ENCODE measurements at places on chromosomes 7 and 10.

- no peak for DNase-seq
Observed at GRCh38 chr7:14806891-14807290, 95.7 kb downstream of the DGKB start.

- DNase-seq: no peak
Observed at GRCh38 chr10:130282492-130283218, 146.5 kb downstream of the GLRX3 start.

GRCh38 chr7:460374-461116, 59.1 kb downstream of the PDGFA start:
- DNase-seq: no peak

DNA sequence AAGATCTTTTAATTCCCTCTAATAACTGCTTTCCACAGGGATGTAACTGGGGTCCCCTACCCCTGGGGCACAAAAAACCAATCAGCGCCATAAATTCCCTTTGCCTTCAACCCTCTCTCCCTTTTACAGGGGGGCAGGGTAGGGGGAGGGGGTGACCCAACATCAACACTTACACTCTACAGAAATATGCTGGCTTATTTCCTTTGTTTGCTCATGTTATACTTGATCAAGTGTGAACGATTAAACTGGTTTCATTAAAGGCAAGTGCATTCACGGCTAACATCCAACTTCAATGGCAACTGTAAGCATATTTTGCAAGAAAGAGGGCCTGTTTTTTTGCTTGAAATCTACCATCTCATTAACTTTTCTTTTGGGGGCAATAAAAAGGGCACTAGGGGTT, 2.9 kb downstream of the CTBP2 start:
- DNase-seq: no peak

DNA sequence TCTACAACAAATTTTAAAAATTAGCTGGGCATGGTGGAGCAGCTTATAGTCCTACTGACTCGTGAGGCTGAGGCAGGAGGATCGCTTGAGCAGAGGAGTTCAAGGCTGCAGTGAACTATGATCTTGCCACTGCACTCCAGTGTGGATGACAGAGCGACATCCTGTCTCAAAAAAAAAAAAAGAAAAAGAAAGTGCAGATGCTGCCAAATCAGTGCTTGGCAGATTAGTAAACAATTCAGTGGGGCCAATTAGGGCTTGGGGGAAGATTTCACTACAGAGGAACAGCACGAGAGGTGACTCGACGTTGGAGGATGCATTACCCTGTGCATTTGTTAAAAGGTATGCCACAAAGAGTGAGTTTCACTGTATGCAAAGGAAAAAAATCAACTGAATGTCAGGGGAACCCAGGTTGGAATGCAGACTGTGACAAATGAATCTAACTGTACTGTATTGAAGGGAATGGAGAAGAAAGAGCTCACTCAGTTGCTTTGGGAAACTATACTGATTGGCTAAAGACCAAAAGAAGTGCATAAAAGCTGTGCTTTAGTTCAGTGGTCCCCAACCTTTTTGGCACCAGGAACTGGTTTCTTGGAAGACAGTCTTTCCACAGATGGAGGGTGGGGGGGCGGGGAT, 31.6 kb downstream of the GARIN1A start:
- DNase-seq: no peak

- no peak for DNase-seq
Observed at GRCh38 chr10:57993302-57993701, 274.4 kb downstream of the IPMK start.

DNA sequence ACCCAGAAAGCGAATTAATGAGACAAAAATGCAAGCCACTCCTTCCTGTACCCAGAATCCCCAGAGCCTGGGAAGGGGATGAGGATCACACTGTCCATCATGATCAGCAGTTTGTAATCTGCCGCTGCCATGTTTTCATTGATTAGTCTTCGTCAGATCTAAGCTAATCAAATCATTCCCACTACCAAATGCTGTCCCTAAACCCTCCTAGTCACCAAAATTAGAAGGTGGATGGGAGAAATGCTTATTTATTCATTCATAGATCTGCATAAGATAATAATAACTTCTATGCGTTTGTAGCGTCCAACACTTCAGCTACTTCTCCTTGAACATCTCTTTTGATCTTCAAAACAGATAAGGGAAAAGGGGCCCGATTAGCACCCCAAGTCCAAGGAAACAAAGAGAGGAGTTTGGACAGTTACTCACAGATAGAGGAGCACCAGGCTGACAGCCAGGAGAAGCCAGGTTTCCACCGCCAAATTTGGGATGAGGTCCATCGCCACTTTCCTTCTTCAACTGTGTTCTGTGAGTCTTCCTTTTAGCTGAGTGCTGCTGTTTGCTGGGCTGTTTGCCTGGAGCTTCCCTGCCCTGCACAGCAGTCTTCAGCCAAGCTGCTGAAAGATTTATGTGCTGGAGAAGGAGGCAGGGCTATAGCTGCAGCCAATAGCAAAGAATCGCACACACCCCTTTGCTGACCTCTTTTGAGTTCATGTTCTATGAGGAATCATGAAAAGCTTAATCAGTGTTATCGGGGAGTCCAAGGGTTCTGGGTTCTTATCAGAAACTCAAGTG, at the start of gene CYP3A5:
Gene CYP3A5 (minus strand): TSS at position 597 of the 792 bp plus-strand sequence. CDS start 100 bp downstream, at position 497.
- DNase-seq: no peak

GRCh38 chr7:115096262-115096661, 174.4 kb downstream of the MDFIC start:
- DNase-seq: no peak

DNA sequence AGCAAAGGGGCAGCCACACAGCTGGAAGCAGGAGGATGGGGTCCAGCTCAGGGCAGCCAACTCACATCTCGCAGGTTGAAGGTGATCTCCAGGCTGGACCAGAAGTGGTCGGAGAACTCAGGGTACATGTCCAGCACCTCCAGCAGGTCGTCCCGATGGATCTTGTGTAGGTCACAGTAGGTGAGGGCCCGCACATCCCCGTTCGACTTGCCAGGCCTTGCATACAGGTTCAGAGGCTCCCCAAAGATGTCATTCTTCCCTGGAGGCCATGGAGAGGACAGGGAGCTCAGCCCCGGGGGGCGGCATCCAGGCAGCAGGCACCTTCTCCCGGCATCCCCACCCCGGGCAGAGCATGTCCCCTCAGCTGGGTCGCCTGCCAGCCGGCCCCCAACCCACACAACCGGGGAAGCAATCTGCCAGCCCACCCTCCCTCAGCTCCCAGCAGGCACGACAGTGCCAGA, 29.3 kb downstream of the KCNH2 start:
- DNase-seq: no peak

DNA sequence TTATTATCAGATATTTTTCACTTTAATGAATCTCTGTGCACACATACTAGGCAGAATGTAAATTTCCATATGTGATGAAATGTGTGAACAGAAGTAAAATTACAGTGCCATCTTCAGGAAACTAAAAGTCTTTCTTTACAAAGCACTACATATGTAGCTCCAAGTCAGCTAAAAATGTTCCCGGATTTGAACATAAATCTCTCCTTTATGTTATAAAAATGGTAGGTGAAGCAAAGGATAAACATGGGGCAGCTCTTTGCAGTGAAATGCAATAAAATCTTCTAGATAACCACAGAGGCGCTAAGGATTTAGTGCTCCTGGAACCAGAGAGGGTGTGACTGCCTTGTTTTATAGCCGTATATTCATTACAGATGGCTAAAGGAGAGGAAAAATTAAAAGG, 104.9 kb upstream of the C7orf33 start:
- no peak for DNase-seq

- no peak for DNase-seq
Observed at GRCh38 chr10:30029164-30029871, 30.1 kb downstream of the JCAD start.

DNA sequence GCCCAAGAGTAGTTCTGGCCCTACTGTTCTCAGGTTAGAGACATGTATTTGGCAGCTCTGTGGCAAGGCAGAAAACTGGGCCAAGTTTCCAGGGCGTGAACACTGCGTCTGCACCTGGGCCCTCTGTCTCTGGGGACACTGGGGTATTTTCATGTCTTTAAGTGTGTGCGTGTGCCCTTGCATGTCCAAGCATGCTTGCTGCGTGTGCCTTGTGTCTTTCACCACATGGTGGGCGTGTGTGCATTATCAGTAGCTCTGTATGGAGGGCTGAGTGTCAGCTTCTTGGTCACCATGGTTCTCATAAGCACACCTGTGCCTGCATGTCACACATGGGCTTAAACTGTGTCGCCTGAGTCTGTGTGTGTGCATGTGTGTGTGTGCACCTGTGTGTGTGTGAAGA, 69.3 kb downstream of the HIPK2 start:
- DNase-seq: no peak

GRCh38 chr10:24008164-24009091, 200.5 kb upstream of the KIAA1217 start:
- no peak for DNase-seq

GRCh38 chr10:21989453-21990154, 13.9 kb downstream of the DNAJC1 start:
- DNase-seq: no peak

DNA sequence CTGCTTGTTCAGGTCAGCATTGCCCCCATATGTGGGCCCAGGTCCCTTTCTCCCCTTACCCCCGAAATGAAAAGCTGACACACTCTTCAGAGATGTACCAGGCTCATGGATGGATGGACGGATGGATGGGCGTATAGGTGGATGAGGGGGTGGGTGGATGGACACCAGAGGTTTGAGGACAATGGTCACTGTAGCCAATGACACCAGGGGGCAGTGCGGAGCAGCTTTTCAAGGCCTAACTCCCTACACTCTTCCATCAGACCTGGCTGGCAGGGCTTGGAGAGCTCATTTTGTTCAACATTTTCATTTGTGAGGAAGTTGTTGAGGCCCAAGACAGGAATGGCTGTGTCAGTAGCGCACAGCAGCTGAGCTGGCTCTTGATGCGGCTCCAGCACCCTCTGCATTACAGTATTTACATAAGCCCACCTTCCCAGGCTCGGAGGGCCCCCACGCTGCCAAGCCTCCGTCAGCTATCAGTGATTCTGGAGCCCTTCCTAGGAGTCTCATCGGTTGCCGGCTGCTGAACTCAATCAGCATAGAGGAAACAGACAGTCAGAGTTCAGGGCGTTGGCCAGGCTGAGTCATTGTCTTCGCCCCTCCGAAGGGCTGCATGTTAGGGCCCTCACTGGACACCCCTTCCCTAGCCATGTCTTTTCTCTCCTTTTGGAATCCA, 11.6 kb upstream of the FFAR4 start:
- no peak for DNase-seq

GRCh38 chr10:112475575-112476218, 28.7 kb downstream of the VTI1A start:
- DNase-seq: no peak

GRCh38 chr7:157975401-157976372, 611.9 kb downstream of the PTPRN2 start:
- no peak for DNase-seq

- no peak for DNase-seq
Observed at GRCh38 chr10:32340596-32341180, 6.3 kb downstream of the EPC1 start.

DNA sequence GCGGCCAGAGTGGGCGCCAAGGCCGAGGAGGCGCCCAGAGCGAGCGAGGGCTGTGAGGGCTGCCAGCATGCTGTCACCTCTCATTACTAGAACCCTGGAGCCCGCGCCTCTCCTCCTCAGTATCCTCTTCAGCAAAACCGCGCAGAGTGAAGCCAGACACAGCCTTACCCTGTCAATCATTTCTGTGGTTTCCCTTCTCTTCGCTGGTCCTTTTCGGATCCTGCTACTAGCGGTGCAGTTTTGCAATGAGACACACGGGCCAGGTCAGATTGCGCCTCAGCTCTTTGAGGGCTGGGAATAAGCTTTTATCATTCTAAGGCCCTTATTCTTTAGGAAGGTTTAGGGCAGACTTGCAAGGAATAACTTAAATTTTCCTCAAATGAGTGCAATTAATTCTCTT, 55.5 kb upstream of the FAM171A1 start:
- DNase-seq: no peak

GRCh38 chr10:99531026-99531695, 1.6 kb upstream of the NKX2-3 start:
- DNase-seq: no peak

- DNase-seq: no peak
Observed at GRCh38 chr7:128201690-128202085, 39.4 kb upstream of the LEP start.

- no peak for DNase-seq
Observed at GRCh38 chr10:73625004-73625883, 16.0 kb downstream of the MYOZ1 start.

Data from activated gamma-delta T cell (primary cell).